NCI-H2029 treated with DMSO at 0.1 percent for 48 hours (cell line): ENCODE measurements at places on chromosomes 16 and 17.
A peak's percentile ranks its signal among the peaks of the same experiment; 100 is the strongest.

DNA sequence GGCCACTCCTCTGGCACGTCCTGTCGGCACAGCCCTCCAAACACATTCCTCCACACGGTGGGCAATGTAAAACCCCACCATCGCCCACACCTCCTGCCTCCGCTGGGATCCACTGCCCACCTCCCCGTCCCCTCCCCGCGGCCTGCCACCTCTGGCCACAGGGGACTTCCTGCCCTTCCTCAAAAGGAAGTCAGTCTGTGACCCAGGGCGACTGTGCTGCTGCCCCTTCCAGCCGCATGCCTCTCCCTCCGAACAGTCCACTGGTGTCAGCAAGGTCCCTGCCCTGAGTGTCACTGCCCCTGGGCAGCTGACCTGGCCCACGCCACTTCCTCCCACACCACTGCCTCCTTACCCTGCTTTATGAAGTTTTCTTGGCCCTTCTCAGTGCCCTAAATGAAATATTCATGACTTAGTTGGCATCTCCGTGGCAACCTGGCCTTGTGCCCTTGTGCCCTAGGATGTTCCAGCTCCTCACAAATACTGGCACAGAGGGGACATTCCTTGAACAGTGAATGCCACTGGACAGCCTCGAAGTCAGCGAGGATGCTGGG, 2.0 kb downstream of the PLD6 start:
- DNase-seq = no peak

GRCh38 chr17:31134576-31134975, 39.8 kb downstream of the NF1 start:
- DNase-seq = no peak

- no peak for DNase-seq
These were observed 31.4 kb downstream of the CACNG4 start for GRCh38 chr17:66995944-66996343.

GRCh38 chr16:88773812-88774291, 11.2 kb downstream of the PIEZO1 start:
- DNase-seq = no peak

DNA sequence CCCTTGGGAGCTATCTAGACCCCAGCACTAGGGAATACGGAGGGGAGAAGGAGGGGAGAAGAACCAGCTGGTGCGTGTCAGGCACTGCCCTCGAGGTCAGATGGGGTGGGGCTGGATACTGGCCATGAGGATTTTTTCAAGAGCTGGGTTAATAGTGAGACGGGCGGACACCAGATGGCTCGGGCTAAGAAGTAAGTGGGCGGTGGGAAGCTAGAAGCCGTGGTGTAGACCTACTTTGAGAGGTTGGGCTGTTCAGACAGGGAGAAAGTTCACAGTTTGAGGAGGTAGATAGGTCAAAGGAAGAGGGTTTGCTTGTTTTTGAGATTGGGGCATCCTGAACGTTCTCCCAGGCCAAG, 303.8 kb downstream of the SEC14L1 start:
- no peak for DNase-seq

DNA sequence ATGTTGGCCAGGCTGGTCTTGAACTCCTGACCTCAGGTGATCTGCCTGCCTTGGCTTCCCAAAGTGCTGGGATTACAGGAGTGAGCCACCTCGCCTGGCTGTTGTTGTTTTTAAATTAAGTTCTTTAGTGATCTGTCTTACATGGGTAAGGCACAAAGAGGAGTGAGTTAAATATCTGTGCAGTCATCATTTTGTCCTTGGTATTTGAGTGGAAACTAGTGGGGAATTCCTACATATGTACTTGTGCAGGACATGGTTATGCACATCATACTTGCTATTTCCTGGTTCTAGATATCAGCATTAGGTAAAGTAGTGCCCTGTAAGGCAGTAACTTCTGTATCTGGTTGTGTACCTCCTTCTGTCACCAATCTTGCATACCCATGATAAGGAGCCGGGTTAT, 3.7 kb downstream of the KPNB1 start:
- DNase-seq = no peak

DNA sequence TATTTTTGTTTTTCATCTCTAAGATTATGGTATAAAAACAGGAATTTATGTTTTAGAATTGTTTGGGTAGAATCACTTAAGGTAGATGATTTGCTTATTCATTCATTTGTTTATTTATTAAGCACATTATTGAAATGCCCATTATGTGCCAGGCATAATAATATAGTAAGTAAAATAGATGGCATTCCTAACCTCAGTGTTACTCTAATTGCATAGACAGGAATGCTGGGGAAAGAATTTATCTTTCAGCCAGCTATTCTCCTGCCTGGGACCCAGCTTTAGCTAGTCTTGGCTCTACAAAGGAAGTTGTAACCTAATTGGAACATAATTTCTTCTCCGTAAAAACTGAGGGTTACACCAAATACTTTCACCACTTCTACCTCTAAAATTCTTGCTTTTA, 44.6 kb downstream of the NFAT5 start:
- DNase-seq = no peak

DNA sequence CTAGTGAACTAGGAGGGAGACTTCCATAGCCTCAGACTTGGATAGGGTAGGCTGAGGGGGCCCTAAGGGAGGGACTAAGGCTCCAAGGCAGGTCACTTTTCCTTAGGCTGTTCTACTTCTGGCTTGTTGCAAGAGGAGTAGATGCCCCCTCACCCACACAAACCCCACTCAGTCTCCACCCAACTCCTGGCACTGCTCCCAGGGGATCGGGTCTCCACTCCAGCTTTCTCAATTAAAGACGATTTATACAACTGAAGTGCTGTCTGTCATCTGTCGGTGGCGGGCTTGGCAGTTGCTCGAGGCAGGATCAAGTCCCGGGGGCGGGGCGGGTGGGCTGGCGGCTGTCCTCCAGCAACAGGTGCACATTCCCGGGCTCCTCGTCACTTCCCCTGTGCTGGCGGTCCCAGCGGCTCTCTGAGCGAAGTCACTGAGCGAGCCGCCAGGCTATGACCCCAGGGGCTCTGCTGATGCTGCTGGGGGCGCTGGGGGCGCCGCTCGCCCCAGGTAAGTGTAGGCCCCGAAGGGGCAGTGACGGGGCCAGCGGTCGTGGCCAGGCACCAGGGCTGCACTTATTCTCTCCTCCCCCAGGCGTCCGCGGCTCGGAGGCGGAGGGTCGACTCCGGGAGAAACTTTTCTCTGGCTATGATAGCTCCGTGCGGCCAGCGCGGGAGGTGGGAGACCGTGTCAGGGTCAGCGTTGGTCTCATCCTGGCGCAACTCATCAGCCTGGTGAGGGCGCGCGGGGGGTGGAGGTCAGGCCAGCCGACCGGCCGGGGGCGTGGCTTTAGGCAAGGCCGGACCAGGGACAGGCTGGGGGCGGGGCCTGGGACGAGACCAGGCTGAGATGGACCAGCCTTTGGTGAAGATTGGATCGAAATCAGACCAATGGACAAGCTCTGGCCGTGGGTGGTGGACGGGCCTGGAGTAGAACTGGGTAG, at the start of gene CHRNB1:
Gene CHRNB1 (plus strand): TSS at position 380 of the 937 bp plus-strand sequence. CDS start 67 bp downstream, at position 447.
- peak; percentile 9 for DNase-seq

DNA sequence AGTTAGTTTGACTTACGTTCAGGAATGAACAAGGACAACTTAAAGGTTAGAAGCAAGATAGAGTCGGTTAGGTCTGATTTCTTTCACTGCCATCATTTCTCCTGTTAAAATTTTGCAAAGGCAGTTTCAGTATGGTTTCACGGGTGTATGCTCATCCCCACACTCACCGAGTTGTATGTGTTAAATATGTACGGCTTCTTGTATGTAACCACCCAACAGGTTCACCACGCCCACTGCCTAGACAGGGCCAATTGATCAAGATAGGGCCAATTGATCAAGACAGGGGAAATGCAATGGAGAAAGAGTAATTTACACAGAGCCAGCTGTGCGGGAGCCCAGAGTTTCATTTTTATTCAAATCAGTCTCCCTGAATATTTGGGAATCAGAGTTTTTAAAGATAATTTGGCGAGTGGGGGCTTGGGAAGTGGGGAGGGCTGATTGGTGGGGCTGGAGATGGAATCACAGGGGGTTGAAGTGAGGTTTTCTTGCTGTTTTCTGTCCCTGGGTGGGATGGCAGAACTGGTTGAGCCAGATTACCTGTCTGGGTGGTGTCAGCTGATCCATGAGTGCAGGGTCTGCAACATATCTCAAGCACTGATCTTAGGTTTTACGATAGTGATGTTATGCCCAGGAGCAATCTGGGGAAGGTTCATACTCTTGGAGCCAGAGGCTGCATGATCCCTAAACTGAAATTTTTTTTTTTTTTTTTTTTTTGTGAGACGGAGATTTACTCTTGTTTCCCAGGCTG, 62.4 kb upstream of the PLCG2 start:
- no peak for DNase-seq

- no peak for DNase-seq
These were observed 437.0 kb upstream of the ASIC2 start for GRCh38 chr17:33730131-33730530.

- no peak for DNase-seq
These were observed 508.4 kb upstream of the GOT2 start for GRCh38 chr16:59242556-59242955.

DNA sequence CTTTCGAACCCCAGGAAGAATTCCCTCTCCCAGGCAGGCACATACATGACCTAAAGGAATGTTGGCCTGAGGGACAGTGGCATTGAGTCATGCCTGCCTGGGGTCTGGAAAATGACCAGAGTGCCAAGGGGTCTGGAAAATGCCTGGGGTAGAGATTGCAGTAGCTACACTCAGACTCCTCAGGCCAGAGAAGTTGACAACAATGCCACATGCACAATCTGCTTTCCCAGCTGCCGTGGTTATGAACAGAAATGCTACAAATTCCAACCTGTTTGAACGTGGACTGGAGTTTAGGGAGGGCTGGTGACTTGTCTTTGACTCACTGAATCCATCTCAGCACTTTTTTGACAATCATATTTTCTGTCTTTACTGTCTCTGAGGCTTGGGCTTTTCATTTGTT, 250.0 kb downstream of the ABCC12 start:
- DNase-seq = no peak

GRCh38 chr16:86509759-86510464, 415 bp upstream of the FOXF1 start:
- no peak for DNase-seq

- no peak for DNase-seq
These were observed 305.7 kb downstream of the RBFOX1 start for GRCh38 chr16:7638306-7638705.

- no peak for DNase-seq
These were observed 985.1 kb downstream of the CDH11 start for GRCh38 chr16:64136743-64137142.

DNA sequence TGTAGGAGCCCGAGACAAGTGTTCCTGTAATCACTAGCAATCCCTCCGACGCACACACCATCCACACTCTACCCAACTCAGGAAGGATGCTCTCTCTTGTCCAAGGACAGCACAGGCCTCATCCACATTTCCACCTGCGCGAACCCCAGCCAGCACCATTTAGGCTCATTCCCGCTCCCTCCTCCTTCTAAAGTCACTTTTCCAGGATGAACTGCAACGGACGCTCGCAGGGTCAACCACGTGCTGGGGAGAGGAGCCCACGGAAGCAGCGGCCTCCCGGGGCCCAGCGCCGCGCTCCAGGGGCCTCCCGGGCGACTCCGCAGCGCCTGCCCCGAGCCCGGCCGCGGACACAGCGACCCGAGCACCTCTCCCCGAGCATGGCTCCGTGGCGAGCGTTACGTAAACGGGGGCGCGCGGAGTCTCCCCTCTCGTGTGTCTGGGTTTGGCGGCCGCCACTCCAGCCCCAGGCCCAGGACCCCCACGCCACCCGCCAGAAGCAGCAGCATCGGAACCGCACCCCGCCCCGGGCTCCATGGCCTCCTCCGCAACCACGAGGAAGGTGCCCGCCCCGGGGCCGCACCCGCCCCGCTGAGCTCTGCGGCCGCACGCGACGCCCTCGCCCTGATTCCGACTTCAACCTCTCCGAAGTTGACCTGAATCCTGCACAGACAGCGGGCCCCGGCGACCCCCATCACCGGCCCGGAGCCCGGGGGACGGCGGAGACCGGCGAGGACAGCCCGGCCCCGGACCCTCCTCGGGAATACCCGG, 668 bp downstream of the USP36 start:
- DNase-seq = no peak

- peak; percentile 32 for DNase-seq
These were observed 9.1 kb downstream of the NAGPA start for GRCh38 chr16:5024632-5025031.

- no peak for DNase-seq
These were observed 26.3 kb upstream of the CAPNS2 start for GRCh38 chr16:55540221-55540620.

GRCh38 chr16:2235695-2236336, 428 bp upstream of the DNASE1L2 start:
- no peak for DNase-seq

- no peak for DNase-seq
These were observed 2.0 kb upstream of the BRICD5 start for GRCh38 chr16:2212362-2213324.

DNA sequence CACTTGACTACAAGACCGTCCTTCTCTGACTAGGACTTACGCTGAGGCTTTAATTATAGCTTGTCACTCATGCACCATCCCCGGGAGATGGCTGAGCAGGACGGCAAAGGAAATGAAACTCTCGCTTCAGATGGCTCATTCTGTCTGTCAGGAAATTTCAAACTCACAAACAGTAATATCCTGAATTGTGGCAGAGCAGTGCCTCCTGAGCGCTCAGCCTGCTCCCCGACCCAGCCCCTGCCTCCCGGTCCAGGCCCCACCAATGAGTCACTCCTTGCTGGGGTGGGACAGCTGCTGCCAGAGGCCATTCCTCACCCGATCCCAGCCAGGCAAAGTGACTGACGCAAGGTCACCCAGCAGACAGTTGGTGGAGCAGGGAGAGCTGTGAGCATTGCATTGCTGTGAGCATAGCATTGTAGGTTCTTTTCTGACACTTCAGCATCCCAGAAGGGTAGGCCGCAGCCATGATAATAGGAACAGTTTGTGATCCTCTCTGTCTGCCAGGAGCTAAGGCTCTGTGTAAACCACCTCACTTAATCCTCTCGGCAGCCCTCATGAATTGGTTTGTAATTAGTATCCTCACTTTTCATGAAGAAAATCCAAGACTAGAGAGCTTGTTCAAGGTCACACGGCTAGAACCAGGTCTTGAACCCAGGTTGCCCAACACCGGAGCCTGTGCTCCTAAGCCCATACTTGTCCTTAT, 20.9 kb downstream of the CCDC182 start:
- DNase-seq = no peak

DNA sequence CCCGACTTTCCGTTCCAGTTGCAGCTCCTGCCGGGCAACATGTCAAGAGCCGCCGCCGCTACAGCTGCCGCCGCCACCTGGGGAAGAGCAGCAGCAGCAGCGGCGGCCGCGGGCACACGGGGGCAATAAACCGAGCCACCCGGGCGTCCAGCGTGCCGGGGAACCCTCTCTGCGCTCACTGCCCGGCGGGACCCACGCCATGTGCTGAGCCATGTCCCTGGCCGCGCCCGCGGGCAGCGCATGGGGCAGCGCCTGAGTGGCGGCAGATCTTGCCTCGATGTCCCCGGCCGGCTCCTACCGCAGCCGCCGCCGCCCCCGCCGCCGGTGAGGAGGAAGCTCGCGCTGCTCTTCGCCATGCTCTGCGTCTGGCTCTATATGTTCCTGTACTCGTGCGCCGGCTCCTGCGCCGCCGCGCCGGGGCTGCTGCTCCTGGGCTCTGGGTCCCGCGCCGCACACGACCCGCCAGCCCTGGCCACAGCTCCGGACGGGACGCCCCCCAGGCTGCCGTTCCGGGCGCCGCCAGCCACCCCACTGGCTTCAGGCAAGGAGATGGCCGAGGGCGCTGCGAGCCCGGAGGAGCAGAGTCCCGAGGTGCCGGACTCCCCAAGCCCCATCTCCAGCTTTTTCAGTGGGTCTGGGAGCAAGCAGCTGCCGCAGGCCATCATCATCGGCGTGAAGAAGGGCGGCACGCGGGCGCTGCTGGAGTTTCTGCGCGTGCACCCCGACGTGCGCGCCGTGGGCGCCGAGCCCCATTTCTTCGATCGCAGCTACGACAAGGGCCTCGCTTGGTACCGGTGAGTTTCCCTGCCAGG, 604 bp downstream of the HS3ST3B1 start:
- no peak for DNase-seq
